ENCODE measurements at places on chromosomes 2 and 18.

DNA sequence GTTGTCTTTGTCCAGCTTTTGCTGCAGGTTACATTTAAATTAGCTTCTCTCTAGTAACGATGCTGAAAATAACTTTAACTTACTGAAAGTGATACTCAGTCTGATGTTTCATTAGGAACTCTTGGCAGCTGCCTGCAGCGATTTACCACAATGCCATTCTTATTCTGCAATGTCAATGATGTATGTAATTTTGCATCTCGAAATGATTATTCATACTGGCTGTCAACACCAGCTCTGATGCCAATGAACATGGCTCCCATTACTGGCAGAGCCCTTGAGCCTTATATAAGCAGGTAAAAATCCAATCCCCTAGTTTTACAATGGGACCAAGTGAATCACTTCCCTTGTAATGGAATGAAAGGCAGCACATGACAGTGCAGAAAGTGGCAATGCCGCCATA is 16.3 kb upstream of the MFF start:
- DNase-seq = no peak

DNA sequence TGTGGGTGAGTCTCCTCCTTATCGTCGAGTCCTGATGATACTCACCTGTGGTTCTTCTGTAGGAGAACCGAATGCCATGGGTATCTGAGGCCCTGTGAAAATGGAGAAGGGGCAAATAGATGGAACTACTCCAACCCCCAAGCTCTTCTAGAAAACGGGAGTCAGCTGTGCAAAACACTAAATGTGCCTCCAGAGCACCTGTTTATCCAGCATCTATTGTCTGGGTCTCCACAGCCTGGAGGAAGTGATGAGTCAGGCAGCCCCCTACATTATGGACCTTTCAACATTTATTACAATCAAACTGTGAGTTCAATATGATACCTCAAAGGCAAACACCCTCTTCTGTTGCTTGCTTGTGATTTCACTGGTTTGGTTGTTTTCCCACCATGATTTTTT is 9.8 kb upstream of the LRRFIP1 start:
- DNase-seq = no peak

GRCh38 chr2:8510519-8510918 is 171.3 kb upstream of the ID2 start:
- no peak for DNase-seq

DNA sequence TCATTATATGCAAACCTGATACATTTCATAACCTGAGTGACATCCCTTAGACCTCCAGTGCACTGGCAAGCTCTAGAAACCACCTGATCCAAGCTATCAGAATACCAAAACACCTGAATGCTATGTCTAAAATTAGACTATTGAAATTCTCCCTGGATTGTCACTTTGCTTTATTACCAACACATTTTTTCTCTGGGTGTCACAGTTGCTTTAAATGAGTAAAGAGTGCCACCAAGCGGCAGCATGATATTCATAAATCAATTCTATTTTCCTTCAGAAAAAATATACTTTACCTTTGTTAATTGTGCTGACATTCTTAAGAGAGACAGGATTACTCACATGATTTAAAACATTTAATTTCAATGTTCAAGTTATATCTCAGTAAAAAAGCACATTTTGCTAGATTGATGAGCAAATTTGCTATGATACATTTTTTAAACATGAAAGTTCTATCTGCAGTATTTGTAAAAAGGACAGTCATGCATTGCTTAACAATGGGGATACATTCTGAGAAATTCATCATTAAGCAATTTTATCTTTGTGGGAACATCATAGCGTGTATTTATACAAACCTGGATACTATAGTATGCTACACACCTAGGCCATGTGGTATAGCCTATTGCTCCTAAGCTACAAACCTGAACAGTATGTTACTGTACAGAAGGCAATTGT is 338.4 kb upstream of the SLC39A10 start:
- DNase-seq = no peak
